ENCODE measurements at places on chromosomes 13 and 19. TPM values are rescaled to one million over a fixed set of nuclear protein-coding genes. Genes with fewer than 3 reads are reported as not detected.

DNA sequence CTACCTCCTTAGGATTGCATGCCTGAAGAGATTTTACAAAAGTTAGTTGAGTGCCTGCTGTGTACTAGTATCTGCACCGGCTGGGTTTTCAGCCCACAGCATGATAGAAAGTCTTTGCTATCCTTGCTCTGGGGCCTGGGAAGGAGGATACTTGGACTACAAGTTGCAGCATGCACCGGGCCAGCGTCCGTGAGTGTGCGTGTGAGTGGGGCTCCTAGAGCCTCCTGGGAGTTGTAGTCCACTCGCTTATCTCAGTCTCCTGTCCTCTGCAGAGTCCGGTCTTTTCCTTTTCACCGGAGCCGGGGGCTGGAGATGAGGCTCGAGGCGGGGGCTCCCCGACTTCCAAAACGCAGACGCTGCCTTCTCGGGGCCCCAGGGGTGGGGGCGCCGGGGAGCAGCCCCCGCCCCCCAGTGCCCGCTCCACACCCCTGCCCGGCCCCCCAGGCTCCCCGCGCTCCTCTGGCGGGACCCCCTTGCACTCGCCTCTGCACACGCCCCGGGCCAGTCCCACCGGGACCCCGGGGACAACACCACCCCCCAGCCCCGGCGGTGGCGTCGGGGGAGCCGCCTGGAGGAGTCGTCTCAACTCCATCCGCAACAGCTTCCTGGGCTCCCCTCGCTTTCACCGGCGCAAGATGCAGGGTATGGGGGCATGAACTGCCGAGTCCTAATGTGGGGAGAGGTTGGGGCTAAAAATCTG lies 20.6 kb downstream of the BRSK1 start:
- H3K27ac ChIP-seq: no peak overlapping the region
- H3K27me3 ChIP-seq: no peaks in the 10 kb centered on the region
- no peaks in the 10 kb centered on the region for H3K36me3 ChIP-seq
- H3K4me3 ChIP-seq: no peak overlapping the region

DNA sequence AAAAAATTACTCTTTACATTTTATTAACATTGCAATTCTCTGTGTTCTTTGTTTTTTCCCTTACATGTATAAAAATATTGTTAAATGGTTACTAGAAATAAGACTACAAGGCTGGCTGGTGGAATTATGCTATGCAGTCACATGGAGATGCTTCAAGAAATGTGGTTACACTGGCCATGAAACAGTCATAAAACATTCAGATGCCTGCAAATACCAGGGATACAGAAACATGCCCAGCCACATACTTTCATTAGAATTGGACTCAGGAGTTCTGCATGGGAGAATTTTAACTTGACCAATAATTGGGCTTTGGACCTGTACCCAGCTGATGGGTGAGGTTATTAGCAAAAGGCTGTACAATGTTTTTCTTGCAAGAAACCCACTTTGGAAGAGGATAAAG lies 1407.7 kb upstream of the SLC10A2 start:
- no peak overlapping the region for H3K4me3 ChIP-seq
- H3K27me3 ChIP-seq: no peaks in the 10 kb centered on the region
- H3K4me1 ChIP-seq: no peaks in the 10 kb centered on the region
- no peaks in the 10 kb centered on the region for H3K36me3 ChIP-seq
- no peak for DNase-seq
- H3K27ac ChIP-seq: no peak overlapping the region

GRCh38 chr19:33390908-33391630 lies 17.6 kb downstream of the CEBPG start:
- peak; percentile 18 for DNase-seq
- H3K4me1 ChIP-seq: peaks cover 98% of the 10 kb centered on the region
- H3K36me3 ChIP-seq: no peaks in the 10 kb centered on the region

- no peaks in the 10 kb centered on the region for H3K36me3 ChIP-seq
- H3K4me1 ChIP-seq: no peaks in the 10 kb centered on the region
- no peak overlapping the region for H3K4me3 ChIP-seq
- DNase-seq: no peak
These were observed 1636.4 kb downstream of the SLITRK1 start for GRCh38 chr13:82245860-82246259.

DNA sequence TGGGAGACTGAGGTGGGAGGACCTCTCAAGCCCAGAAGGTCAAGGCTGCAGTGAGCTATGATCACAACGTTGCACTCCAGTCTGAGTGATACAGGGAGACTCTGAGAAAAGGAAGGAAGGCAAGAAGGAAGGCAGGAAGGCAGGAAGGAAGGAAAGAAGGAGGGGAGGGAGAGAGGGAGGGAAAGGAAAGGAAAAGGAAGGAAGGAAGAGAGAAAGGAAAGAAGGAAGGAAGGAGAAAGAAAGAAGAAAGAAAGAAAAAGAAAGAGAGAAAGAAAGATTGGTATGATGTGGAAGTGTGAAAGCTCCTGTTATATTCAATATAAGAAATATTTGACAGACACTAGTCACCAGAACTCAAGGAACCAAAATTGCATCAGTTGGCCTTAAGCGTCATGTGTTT lies 32.5 kb upstream of the CEBPG start:
- no peak for DNase-seq
- no peak overlapping the region for H3K27ac ChIP-seq
- H3K4me1 ChIP-seq: peaks cover 10% of the 10 kb centered on the region
- H3K27me3 ChIP-seq: peaks cover 57% of the 10 kb centered on the region
- H3K4me3 ChIP-seq: no peak overlapping the region
- H3K36me3 ChIP-seq: no peaks in the 10 kb centered on the region

DNA sequence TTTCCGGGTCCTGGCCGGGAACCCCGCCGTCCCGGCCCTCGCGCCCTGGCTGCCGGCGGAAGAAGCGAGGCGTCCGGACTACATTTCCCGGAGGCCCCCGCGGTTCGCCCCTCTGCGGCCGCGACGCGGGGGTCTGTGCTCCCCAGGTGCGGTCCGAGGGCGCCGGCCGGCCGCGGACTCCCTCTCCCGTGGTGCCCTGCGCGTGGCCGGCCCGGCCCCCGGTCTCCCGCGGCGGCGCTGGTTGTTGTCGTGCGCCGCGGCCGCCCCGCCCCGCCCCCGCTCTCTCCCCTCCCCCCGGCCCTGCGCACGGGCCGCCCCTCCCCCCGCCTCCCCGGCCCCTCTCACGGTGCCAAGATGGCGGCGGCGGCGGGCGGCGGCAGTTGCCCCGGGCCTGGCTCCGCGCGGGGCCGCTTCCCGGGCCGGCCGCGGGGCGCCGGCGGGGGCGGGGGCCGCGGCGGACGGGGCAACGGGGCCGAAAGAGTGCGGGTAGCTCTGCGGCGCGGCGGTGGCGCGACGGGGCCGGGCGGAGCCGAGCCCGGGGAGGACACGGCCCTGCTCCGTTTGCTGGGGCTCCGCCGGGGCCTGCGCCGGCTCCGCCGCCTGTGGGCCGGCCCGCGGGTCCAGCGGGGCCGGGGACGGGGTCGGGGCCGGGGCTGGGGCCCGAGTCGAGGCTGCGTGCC lies at the start of gene KMT2B:
Gene KMT2B (plus strand): TSS at position 339 of the 680 bp plus-strand sequence. CDS start 16 bp downstream, at position 355.
- peak within 1 kb of the TSS; percentile 95 for H3K27ac ChIP-seq
- H3K27me3 ChIP-seq: no peaks in the 10 kb centered on the region
- DNase-seq: no peak
- H3K36me3 ChIP-seq: peaks cover 30% of the 10 kb centered on the region

DNA sequence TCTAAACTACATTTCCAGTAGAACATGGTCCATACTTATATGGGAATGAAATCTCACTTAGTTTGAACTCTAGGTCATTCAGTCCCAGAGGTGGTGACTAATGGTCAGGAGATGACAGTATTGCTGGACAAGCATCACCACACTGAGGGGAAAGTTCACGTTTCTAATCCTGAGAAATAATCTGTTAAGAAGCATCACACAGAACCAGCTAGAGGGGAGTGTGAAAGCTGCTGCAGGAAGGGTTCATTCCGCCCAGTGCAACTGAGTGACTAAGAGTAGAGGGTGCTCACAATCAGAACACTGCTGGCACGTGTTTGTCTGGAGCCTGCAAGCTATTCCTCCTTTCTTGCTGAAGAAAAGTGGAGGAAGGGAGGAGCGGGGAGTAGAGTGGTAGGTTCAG lies 2.7 kb downstream of the COL4A1 start:
- peak overlapping the region; percentile 97 for H3K27ac ChIP-seq
- no peak for DNase-seq
- H3K4me1 ChIP-seq: peaks cover 98% of the 10 kb centered on the region
- H3K4me3 ChIP-seq: peak overlapping the region; percentile 83
- H3K36me3 ChIP-seq: no peaks in the 10 kb centered on the region

DNA sequence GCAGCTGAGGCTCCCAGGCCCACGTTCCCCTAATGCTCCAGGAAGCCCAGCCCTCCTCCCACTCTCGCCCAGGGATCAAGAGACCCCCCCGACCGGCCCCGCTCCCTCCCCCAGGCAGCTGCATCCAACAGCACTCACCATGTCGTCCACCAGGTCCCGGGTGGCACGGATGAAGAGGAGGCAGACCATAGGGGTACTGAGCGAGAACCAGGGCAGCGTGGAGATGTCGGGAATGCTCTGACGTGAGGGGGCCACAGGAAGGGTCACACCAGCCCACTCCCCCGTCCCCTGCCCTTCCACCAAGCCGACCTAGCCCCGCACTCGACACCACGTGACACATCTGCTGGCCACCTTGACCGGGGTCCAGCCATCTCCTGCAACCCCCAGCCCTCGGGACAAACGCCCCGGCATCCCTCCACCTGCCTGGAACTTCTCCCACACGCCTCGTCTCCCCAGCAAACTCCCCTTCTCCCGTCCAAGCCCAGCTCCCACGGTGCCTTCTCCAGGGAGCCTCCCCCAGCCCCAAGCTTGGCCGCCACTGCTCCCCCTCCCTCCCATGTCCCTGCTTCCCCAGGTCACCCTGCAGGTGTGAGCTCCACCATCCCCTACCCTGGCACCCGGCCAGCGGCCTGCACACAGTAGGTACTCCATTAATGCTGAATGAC lies 4.9 kb downstream of the ATP8B3 start:
- peaks cover 9% of the 10 kb centered on the region for H3K4me1 ChIP-seq
- H3K4me3 ChIP-seq: no peak overlapping the region
- no peak overlapping the region for H3K27ac ChIP-seq
- no peaks in the 10 kb centered on the region for H3K27me3 ChIP-seq
- no peaks in the 10 kb centered on the region for H3K36me3 ChIP-seq

GRCh38 chr13:100694722-100695508 lies 20.3 kb upstream of the TMTC4 start:
- no peaks in the 10 kb centered on the region for H3K4me1 ChIP-seq
- H3K4me3 ChIP-seq: no peak overlapping the region
- no peaks in the 10 kb centered on the region for H3K36me3 ChIP-seq
- no peak for DNase-seq
- no peak overlapping the region for H3K27ac ChIP-seq
- H3K27me3 ChIP-seq: peaks cover 39% of the 10 kb centered on the region

DNA sequence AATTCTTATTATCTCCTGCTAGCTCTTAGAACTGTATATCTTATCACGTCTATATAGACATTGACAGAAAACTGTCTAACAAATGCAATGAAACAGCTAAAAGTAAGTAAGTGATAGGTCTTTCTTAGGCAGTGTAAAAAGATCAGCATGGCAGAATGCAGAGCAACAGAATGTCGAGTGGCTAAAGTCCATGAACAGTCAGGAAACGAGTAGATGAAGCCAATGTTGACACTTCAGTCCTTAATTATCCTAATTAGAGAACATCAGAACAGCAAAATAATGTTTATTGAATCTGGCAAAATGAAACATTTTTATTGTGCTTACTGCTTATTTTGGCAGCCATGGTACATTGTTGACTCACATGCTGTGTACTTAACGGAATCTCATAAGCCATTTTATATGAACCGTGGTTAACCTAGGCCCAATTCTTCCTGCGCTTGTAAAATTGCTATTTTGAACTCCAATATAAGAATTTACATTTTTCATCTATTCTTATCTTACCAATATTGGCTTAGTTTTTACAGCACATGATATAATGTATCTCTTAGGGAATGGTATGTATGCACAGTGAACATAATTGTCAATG lies 748.1 kb downstream of the DACH1 start:
- H3K36me3 ChIP-seq: no peaks in the 10 kb centered on the region
- DNase-seq: no peak
- H3K27ac ChIP-seq: no peak overlapping the region
- H3K4me3 ChIP-seq: no peak overlapping the region

GRCh38 chr19:7694499-7694898 lies 7.4 kb downstream of the FCER2 start:
- no peaks in the 10 kb centered on the region for H3K4me1 ChIP-seq
- H3K27me3 ChIP-seq: peaks cover 84% of the 10 kb centered on the region
- H3K4me3 ChIP-seq: no peak overlapping the region
- no peak for DNase-seq
- no peak overlapping the region for H3K27ac ChIP-seq

- H3K4me3 ChIP-seq: peak overlapping the region; percentile 97
- H3K4me1 ChIP-seq: peaks cover 72% of the 10 kb centered on the region
- H3K27ac ChIP-seq: peak overlapping the region; percentile 99
These were observed 2.3 kb downstream of the GAS6 start for GRCh38 chr13:113861433-113862030.

Gene TMEM91
- total RNA-seq: 2.8 TPM

Gene BRME1
- total RNA-seq: 0.82 TPM
